ENCODE measurements at places on chromosomes 1 and 21.

DNA sequence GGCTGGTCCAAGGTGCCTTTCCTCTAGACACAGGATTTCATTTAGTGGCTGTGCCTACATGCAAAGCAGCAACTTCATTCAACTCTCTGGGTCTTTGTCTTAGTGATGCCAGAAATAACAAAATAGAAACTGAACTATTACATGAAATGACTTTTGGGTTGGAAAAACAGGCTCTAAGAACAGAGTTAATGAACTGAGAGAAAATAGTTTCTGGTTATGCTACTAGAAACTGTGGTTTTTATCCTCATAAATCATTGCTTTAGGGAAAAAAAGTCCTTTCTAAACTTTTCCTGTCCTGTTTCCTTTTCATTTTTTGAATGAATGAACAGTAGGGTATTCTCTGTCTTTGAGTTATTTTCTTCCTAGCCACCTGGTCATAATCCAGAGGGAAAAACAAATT lies 424.0 kb downstream of the KIF26B start:
- DNase-seq: no peak

GRCh38 chr1:201954263-201955008 lies 867 bp upstream of the TIMM17A start:
- DNase-seq: no peak

GRCh38 chr1:111515291-111516004 lies 12.0 kb upstream of the ADORA3 start:
- no peak for DNase-seq

- DNase-seq: no peak
Measured at GRCh38 chr1:176222196-176222595, 15.1 kb upstream of the COP1 start.

DNA sequence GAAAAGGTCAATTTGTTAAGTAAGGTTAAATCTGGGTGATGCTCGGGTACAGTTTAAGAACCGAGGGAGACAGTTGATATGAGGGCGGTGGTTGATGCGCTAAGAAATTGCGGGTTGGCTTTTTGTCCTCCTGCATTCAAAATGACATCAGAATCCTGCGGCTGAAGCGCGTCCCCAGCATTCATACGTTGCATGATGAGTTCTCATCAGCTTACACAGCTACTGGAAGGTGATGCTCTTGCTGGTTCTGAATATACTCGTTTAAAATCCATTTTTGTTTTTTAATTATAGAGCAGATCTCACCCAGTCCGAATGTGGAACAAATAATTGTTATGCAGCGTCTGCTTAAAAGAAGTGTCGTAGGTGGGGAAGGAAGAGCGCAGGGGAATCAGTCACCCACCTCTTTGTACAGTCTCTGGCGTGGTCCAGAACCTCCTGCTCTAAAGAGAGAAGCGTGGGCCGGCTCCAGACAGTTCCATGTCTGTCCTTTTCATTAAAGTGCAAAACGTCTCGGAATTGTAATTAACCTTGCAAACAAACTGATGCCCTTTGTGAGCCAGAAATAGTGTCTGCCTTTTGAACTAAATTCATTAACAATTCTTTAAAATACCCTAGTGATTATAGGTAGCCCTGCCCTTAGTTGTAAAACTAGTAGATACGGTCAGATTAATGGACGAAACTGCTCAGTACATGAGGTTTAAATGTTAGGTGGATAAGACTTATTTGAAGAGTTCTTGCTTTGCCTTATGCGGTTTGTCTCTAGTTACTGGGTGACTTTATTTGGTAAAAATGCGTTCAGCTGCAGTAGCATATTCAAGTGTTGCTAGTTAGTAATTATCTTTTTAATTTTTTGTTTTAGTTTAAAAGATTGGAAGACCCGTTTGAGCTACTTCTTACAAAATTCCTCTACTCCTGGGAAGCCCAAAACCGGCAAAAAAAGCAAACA lies 741 bp downstream of the RGS2 start:
- peak; percentile 66 for DNase-seq

GRCh38 chr1:56967355-56967754 lies 1.5 kb upstream of the C8B start:
- DNase-seq: no peak

GRCh38 chr1:78263946-78264345 lies 218.2 kb downstream of the GIPC2 start:
- DNase-seq: no peak

DNA sequence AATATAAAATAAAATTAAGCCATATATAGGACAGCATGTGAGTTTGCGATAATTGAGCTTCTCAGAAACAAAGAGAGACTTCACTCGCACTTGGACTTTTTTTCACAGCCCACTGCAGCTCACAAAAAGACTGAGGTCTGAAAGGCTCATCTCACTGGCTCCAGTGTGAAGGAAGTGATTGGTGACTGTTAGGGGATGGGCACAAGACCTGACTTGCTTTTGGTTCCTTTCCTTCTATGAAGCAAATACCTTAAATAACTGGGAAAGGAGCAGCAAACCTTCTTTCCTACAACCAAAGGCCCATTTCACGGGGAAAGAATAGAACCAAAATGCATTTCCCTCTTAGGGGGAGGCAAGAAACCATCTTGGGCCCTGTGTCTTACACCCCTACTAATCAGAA lies 13.1 kb upstream of the TTLL7 start:
- DNase-seq: no peak

GRCh38 chr1:211488641-211489040 lies 3.3 kb downstream of the RD3 start:
- no peak for DNase-seq

- DNase-seq: no peak
Measured at GRCh38 chr1:216210081-216210480, 213.2 kb downstream of the USH2A start.

GRCh38 chr1:56570924-56571372 lies 8.4 kb downstream of the PLPP3 start:
- no peak for DNase-seq

DNA sequence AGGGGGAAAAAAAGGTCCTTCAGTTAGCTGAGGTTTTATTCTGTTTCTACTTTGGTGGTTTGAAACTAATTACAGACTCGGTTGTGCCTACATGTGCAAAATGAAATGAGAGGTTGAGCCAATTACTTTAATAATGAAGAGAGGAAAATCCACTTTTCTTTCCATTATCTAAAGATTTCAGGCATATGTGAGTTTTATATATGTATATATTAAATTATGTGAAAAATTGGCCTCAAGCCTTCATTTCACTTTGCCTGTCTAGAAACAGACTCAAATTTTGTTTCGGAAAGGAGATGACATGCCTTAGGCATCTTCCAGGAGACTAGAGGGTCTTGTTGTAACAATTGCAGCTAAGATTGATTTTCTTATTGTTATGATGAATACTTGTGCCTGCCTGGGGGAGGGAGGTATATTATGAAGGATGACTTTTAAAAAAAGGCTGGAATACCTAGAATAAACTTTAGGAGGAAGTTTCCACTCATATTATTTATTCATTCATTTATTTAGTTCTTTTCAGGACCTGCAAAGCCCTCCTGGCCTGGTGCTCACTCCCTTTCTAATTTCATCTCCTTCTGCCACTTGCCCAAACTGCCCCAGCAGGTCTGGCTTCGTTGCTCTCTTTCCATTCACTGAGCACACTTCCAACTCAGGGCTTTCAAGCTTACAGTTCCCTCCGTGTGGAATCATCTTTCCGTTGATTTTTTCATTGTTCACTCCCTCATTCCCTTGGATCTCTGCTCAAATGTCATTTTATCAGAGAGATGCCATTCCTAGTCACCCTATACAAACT lies 94.2 kb upstream of the HOOK1 start:
- no peak for DNase-seq

DNA sequence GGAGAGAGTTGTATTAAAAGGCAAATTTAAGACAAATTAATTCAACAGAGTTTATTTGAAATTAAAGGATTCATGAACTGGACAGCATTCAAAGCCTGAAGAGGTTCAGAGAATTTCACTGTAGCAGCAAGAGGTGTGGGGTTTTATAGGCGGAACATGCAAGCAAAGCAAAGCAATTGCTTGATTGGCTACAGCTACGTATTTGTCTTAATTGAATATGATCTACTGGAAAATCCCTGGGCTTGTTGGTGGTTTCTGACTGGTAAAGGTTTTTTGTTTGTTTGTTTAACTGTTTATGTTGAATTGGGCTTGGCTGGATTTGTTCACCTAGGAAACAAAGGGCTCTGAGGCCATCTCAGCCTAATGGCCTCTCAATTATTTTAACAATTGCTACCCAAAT lies 61.5 kb downstream of the KCNK1 start:
- DNase-seq: no peak

GRCh38 chr1:225612287-225612686 lies 40.6 kb downstream of the ENAH start:
- DNase-seq: no peak

DNA sequence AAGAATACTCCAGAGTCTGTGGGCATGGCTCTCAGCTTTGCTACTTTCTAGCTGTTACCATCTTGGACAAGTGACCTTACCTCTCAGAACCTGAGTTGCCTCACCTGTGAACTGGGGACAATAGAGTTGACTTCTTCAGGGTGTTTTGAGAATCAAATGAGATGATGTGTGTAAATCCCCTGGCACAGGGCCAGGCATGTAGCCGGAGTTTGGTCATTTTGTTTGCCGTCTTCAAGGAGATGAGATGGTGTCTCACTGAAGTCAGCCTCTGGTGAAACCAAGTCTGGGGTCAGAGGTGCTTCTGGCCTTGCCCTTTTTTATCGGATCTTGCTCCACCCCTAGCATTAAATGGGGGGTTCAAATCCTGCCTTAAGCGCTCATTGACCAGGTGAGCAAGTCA lies 149.2 kb upstream of the TMEM51 start:
- no peak for DNase-seq

DNA sequence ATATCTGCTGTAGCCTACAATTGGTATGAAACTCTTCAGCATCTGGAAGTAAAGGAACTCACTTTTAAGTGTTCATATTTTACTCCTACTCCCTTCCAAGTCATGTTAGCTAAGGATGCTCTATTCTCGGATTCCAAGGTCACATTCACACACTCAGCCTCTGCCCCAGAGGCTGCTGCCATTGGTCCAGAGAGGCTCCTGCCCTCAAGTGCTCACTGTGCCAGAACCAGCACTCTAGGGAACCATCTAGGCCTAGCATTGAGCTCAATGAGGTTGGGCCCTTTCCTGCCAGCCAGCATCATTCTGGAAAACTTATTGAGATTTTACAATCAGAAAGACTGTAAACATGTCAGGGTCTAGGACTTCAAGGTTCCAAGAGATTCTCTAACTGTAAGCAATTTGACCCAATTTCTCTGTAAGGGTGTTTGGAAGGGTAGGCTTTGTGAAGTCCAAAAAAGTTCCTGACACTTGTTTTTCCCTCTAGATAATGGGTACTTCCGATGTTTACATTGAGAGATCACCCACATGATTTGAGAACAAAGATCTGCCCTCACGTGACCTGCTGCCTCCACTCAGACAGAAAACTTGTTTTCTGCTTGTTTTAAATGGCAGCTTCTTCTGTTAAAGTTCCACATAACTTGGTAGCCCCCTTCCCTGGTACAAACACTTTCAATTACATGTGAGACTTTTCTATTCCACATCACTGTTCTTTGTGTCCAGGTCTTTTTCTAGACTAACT lies 94.9 kb downstream of the MAB21L3 start:
- no peak for DNase-seq

DNA sequence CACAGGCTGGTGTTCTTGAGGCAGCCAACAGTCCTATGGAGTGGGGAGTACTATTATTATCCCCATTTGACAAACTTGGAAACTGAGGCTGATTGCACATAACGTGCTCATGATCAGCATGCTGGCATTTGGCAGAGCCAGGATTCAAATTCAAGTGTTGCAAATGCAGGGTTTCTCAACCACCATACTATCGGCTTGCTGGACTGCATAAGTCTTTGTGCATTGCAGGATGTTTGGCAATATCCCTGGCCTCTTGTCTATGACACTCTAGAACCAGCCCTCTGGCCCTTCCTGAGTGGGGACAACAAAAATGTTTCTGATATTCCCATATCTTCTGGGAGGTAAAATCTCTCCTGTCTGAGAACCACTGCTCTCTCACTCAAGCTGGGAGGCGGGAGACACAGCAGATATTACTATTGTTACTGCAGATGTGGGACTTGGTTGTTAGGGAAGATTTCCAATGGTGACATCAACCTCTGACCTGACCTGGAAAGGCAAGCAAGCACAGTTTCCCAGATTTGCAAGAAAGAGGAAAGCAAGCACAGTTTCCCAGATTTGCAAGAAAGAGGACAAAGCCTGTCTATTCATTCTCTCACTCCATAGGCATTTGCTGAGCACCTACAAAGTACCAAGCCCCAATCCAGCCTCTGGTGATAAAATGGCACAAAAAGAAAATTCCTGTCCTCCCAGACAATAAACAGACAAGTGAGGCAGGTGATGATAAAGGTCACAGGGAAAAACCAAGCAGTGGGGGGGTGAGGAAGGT lies 1.0 kb upstream of the AADACL3 start:
- DNase-seq: no peak

- no peak for DNase-seq
Measured at GRCh38 chr21:33021150-33021549, 4.6 kb upstream of the OLIG2 start.

DNA sequence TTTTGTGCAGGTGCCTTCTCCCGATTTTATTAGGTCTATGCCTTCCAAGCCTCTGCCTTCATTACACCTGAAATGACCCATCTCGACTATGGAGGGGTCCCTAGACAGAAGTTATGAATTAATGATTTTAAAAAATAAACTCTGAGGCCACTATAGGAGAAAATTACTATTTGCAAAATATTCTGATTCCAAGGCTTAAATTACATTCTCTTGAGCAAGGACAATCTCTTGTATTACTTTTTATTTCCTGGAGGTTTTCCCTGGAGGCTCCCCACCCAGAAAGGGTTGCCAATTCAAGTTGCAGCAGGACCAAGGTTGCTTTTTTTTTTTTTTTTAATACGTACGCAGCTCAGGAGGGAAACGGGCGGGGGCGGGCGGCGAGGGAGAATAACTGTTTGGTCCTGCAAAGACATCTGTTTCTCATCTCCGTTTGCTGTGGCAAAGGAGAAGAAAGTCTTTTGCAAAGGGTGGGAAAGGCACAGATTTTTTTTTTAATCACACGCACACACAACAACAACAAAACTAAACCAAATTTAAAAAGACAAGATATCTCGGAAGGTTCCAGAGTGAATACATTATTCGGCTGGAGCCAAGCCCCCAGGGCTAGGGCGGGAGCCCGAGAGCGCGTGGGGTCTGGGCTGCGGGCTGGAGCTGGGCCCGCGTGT lies 618 bp upstream of the SERTAD4 start:
- peak; percentile 69 for DNase-seq

GRCh38 chr1:4509206-4509605 lies 145.2 kb upstream of the AJAP1 start:
- DNase-seq: no peak

- no peak for DNase-seq
Measured at GRCh38 chr1:11101347-11101746, 1.7 kb upstream of the EXOSC10 start.

DNA sequence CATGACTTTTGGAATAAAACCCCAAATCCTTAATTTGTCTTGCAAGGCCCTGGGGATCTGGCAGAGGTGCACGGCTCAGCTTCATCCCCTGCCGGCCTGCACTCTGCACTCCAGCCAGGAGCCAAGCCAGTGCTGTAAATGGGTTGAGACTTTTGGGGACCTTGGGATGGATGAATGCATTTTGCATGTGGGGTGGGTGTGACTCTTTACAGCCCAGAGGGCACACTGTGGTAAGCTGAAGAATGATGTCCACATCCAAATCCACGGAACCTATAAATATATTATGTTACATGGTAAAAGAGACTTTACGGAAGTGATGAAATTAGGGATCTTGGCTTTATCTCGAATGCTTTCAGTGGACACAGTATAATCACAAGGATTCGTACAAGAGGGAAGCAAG lies 177.8 kb downstream of the EDEM3 start:
- no peak for DNase-seq

Data from left hindlimb (tissue), 1 donor.